ENCODE measurements at places on chromosomes 5 and 9.

GRCh38 chr9:8221462-8221861 lies 421.9 kb upstream of the DMAC1 start:
- DNase-seq: no peak

GRCh38 chr5:114319821-114320220 lies 42.0 kb upstream of the KCNN2 start:
- DNase-seq: no peak

DNA sequence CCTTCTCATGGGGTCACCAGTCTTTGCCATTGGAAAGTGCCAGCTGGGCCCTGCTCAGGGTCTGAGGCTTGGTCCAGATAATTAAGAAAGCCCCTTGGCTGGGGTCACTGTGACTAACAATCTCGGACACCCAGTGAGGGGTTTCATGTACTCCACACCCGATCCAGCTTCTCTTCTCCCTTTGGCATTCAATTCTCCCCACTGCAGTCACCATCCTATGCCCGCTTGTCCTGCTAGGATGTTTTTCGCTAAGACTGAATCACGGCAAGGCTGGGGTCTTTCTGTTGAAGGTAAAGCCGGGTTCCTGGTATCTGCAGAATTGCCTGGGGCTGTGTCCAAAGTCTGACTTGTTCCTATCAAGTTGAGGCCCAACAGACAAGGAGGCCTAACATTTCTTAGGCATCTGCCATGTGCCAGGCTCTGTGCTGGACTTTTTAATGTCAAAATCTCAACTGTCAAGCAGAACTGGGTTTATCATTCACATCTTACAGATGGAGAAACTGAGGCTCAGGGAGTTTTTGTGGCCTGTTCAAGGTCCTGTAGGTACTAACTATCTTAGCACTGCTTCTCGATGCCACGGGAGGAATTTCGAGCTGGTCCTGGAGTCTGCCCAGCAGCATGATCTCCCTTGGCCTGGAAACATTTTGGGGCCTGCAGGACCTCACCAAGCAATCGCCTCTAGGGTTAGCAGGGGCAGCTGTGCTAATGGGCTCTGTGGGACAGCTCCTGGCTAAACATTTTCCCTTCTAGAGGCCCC lies 142.0 kb upstream of the ALDH1B1 start:
- no peak for DNase-seq

- DNase-seq: no peak
Measured at GRCh38 chr5:7218141-7218540, 177.8 kb upstream of the ADCY2 start.

- DNase-seq: no peak
Measured at GRCh38 chr9:90697808-90698207, 55.2 kb upstream of the DIRAS2 start.

DNA sequence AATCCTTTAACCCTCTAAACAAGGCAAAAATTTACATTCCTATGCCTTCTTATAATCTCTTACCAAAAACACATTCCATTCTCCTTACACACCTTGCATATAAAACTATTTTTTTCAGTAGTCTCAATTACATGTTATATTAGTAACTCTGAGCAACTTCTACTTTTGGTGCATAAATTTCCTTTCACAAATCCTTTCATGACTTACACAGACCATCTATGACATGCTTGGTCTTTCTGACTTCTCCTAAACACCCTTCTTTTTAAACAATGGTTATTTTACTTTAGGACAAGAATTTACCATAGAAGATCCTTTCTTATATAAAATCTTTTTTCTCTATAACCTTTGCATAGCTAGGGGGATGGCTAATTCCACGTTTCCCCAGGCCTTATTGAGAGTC lies 208.0 kb upstream of the ARRDC3 start:
- DNase-seq: no peak

- no peak for DNase-seq
Measured at GRCh38 chr9:19770973-19771372, 17.9 kb downstream of the SLC24A2 start.

DNA sequence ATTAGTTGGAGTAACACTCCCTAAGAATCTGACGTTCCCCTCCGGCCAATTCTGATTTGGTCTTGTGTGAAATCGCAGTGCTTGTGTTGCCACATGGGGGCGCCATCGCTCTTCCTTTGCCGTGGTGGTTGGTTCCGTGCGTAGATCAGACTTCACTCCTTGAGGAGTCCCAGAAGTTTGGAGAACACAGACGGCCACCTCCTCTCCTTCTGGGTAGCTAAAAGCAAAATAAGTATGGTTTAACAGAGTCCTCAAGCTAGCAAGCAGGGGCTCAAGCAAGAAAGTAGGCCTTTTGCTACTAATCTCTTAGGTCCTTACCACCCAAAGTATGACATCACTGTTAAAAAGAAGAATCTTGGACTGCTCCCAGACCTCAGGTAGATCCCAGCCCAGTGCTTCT lies 59.5 kb downstream of the HSPA4 start:
- DNase-seq: peak; percentile 83

DNA sequence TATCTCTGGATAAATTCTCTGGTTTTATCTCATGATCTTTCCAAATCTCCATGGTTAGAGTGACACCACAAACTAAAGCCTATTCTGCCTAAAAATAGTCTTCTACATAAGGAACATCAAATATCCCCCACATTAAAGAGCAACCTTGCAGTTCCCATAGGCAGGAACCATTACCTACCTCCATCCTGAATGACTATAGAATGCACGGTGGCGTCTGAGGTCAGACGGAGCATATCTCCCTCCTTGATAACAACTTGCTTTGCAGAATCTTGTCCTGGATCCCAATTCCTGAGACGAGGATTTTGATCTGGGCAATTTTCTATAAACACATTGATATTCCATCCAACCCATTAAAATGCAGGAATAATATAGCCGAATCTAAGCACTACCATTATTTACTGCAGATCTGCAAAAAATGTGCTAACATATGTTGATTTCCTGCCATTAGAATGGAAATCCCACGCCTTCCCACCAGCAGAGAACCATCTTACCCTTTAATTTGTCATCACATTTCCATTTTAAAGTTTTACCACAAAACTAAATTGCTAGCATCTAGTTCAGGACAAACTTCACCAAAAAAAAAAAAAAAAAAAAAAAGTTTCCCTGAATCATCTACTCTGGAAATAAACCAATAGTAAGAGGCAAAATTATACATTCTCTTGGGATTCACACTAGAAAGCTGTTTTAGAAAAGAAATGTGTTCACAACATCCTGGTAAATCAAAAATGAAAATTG lies 22.1 kb downstream of the CEMIP2 start:
- DNase-seq: no peak

DNA sequence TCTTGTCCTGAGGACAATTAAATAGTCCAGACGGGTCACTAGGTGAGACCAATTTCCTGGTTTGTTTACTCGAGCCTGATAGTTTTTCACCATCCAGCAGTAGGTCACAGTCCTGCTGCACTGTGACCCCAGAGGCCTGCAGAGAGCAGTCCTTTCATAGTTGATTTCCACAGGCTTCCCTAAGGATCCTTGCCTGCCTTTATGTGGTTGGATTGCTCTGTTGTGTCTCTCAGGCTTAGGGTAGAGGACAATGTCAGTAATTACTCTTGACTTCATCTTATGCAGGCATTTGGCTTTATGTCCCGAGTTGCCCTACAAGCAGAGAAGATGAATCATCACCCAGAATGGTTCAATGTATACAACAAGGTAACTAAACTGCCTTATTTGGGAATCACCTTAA lies 9.0 kb upstream of the CATSPER3 start:
- DNase-seq: no peak

DNA sequence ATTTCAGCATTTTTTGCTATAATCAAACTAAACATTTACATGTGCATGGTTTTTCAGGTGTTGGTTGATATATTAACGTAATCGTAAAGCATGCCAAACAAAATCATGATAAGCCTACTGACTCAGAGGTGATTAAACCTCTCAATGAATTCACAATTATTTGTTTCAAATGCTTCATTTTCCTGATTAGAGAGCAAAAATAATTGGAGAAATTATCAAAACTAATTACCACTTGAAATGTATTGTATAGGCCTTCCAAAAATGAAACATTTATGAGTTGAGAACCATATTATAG lies 45.7 kb upstream of the JMY start:
- DNase-seq: no peak

DNA sequence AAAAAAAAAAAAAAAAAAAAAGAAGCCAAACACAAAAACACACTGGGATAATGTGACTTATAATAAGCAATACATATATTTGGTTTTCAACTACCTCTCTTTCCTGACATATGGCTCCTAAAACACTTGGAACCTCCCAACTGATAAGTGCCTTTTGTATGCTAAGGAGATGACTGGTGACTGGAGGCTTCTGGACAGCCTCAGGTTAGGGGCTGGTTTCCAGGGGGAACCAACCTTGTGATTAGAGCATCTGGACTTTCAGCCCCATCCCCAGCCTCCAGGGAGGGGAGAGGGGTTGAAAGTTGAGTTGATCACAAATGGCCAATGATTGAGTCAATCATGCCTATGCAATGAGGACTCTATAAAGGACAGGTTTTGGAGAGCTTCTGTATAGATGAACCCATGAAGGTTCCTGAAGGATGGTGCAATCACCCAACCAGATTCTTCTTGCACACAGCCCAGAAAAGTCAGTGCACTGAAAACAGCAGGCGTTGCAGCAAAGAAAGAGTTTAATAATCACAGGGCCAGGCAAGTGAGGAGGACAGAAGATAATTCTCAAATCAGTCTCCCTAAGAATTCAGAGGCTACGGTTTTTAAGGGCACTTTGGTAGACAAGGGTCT lies 276.7 kb downstream of the AUH start:
- no peak for DNase-seq

GRCh38 chr9:84442712-84443111 lies 102.2 kb upstream of the SLC28A3 start:
- no peak for DNase-seq

DNA sequence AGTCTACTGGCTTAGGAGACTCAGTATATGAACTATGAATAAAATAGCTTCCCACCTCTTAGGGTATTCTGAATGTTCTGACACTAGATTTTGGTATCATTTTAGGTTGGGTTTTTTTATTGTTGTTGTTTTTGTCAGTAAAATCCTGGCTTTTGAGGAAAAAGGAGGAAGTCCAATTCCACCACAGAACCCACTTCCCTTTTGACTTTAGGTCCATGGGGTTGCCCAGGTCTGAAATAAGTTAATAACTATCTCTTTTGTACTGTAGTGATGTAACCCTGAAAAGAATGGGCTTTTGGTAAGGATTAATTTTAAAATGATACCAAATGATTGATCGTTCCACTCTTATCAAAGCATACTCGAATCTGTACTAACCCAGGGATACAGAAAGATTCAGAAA lies 29.1 kb upstream of the IL12B start:
- DNase-seq: no peak

- peak; percentile 58 for DNase-seq
Measured at GRCh38 chr5:157312492-157312891, 46.6 kb downstream of the CYFIP2 start.

- no peak for DNase-seq
Measured at GRCh38 chr5:59346514-59346913, 547.0 kb downstream of the PDE4D start.

DNA sequence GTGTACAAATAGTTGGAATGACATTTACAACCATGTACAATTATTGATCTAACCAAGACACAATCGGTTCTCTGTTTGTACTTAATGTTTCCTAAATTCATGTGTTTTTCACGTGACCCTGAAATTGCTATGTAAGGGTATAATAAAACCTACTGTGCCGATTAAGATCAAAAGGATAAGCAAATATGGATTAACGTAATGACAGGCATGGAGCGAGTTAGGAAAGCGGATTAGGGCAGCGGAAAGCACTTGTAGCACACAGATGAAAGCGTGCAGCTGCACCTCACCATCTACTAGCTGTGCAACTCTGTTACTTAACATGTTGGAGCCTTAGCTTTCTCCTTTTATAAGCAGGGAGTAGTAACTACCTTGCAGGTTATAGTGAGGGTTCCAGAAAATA lies 38.3 kb upstream of the ZFYVE16 start:
- no peak for DNase-seq

DNA sequence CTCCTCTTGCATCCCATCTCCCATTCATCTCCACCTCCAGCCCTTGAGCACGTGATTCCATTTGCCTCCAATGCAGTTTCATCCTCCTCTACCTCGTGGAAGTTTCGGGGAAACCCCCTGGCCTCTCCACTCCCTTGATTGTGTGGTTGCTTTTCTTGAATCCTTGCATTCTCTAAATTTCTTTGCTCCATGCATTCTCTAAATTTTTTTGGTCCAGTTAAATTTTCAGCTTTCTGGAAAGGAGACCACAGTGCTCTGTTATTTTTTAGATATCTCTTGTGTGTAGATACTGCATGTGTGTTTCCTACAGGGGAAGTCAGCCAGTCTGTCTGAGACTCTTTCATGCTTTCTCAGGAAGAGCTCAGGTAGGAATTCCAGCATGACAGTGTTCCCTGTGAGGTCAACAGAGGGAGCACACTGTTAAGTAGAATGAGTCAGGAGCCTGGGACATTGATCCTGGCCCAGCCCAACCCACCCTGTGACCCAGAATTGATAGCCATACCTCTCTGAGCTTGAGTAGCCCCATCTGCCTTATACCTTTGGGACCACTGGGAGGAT lies 52.8 kb downstream of the AMBP start:
- no peak for DNase-seq

- DNase-seq: peak; percentile 63
Measured at GRCh38 chr9:127214421-127215267, 49.9 kb upstream of the GARNL3 start.

DNA sequence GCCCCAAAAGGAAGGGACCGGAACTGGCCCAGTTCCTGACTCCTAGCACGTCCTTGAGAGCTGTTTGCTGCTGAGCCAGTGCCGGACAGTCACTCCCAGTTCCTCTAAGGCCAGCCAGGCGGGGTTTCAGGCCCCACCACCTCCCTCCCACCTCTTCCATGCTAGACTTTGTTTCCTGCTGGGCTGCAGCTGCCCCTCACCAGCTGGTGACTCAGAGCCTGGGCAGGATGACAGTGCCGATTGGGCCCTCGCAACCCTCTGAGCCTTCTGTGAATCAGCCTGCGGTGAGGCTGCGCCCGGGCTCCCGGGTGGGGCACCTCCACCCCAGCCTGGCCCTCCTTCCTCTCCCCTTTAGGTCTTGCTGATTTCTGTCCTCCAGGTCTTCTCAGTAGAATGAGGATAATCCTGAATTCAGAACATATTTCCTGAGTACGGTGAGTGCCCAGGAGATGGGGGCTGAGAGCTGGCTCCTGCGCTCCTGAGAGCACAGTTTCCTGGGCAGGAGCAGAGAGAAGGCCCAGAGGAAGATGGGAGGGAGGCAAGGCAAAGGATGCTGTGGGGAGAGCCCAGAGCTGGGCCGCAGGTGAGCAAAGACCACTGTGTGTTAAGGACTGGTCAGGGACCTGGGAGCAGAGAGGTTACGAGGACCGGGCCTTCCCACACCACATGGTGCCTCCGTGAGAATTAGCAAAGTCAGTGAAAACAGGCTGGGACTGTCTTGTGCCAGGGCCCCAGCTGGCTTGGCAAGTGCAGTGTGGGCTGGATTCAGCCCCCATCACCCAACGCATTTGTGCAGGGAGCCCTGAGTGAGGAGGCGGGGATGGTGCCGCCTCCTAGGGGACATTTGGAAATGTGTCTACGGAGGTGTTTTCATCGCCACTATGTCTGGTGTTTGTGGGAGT lies 32.9 kb upstream of the STXBP1 start:
- DNase-seq: peak; percentile 70

- DNase-seq: no peak
Measured at GRCh38 chr5:56307714-56308333, 74.7 kb upstream of the ANKRD55 start.
